Stimulated activated CD8-positive, alpha-beta memory T cell treated with anti-CD3 and anti-CD28 coated beads, Interleukin-2, amount 100 ng/mL, for 1 hour (primary cell): ENCODE measurements at places on chromosomes 3 and 15.

DNA sequence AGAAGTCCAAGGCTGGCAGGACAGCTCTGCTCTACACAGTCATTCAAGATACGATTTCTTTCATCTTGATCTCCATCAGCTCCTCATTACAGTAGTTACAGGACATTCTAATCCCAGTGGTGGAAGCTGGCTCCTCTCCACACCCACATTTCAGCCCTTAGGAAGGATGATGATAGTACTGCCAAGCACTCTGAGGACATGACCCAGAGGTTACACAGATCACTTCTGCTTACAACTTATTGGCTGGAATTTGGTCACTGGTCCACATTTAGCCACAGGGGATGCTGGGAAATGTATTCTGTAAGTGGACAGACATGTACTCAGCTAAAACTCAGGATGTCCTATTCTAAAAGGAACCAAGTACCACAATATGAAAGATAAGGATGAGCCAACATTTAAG lies 77.1 kb downstream of the IQCH start:
- no peak for DNase-seq

- DNase-seq: no peak
Observed at GRCh38 chr15:52284164-52284563, 11.4 kb downstream of the MYO5C start.

- DNase-seq: no peak
Observed at GRCh38 chr3:76961284-76961683, 78.6 kb upstream of the ROBO2 start.

DNA sequence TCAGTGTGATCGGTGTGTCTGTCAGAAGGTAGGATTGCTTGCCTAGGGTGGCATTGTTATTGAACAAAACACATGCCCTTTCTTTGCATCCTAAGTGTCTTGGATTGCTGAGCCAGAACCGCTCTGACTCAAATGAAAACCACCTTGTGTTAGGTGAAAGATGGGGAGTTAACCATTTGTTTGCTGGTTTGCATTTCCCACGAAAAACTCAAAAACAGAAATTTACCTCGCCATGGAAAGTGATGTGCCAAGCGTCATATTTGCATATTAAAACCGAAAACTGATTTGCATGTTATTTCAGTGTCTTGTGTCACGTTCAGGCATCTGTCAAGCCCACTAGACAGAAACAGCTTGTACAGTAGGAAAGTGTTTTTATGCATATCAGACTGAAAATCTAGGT lies 474.6 kb upstream of the TPRG1 start:
- no peak for DNase-seq

GRCh38 chr3:179672918-179673317 lies 20.1 kb downstream of the USP13 start:
- DNase-seq: no peak

- no peak for DNase-seq
Observed at GRCh38 chr3:120102674-120103073, 8.4 kb upstream of the GSK3B start.

GRCh38 chr15:99433757-99434450 lies 131.9 kb upstream of the MEF2A start:
- no peak for DNase-seq

DNA sequence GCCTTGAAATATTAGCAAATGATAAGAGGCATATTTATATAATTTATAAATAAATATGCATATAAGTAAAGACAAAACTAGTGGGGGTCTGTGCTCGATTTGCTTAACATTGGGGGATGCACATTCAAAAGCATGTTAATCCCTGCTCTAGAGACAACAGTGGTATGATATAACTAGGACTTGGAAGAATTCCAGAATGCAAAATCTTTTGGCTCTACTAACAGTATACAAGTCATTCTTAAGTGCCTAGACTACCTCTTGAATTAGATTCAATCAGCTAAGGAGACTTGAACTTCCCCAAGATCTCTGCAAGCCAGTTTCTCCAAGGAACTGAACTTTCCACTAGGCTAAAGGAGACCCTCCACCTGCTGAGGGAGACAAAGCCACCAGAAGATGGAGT lies 282.7 kb upstream of the RORA start:
- DNase-seq: no peak

DNA sequence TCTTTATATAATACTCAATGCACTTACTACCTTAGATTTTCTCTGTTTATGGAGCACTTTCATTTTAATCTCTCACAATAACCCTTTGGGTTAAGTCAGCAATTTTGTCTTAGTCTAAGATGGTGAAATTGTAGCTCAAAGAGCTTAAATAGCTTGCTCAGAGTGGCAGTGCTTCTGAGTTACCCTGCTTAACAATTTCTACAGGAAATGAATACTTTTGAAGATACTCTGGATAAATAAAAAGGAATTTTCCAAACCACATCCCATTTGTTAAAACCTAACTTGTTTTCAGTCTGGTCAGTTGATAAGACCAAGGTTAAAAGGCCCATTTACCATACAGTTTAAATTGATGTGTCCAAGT lies 37.2 kb downstream of the HMG20A start:
- no peak for DNase-seq

- DNase-seq: no peak
Observed at GRCh38 chr15:44160796-44161195, 34.3 kb downstream of the FRMD5 start.

DNA sequence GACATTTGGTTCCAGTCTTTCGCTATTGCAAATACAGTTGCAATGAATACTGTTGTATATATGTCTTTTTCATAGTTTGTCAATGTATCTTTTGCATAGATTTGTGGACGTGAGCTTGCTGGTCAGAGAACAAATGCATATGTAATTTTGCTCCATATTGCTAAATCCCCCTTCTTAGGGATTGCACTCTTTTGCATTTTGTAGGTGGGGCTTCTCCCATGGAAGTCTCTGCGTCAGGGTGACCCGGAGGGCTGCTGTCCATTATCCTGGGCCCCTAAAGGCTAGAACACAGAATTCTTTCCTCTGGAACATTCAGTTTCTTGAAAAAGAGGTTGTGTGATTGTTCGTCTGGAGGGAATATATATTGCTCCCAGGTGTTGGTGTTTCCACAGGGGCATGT lies 25.2 kb upstream of the KLHL25 start:
- DNase-seq: no peak

- no peak for DNase-seq
Observed at GRCh38 chr15:47460795-47461573, 256.3 kb upstream of the SEMA6D start.

GRCh38 chr15:34999906-35000305 lies 11.8 kb upstream of the ZNF770 start:
- DNase-seq: no peak

GRCh38 chr15:67901922-67902321 lies 62.1 kb upstream of the RNU6-1 start:
- DNase-seq: no peak

DNA sequence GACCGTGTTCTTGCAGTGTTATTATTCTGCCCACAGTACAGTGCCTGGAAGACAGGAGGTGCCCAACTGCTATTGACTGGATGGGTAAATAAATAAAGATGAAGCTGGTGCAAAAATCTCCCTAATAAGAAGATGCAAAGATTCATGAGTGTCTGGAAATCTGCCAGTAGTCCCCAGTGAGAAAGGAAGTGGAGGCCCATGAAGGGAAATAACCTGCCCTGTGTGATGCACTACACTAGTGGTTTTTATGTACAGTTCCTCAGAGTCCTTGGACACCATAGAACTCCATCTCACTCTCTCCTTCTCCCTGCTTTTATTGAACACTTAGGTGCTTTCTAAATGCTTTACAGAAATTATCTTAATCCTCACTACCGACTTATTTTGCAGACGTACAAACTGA lies 8.3 kb upstream of the SUCLG2 start:
- DNase-seq: no peak

DNA sequence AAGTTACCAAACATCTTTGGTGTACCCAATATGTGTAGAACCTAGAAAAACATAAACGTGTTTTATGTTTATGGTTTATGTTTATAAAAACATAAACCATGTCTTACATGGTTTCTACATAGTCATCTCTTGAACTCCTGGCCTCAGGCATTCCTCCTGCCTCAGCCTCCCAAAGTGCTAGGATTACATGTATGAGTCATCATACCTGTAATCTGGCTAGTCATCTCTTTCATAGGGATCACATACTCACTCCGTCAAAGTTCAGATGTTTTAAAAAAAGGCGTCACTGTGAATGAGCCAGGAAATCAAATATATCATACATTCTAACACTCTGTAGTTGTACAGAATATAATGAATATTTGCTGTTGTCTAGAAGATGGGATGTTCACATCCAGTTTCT lies 178.6 kb downstream of the CPNE4 start:
- no peak for DNase-seq

- DNase-seq: no peak
Observed at GRCh38 chr15:64982472-64982871, 7.2 kb downstream of the SPG21 start.

GRCh38 chr15:70912187-70912586 lies 19.6 kb downstream of the LRRC49 start:
- no peak for DNase-seq

DNA sequence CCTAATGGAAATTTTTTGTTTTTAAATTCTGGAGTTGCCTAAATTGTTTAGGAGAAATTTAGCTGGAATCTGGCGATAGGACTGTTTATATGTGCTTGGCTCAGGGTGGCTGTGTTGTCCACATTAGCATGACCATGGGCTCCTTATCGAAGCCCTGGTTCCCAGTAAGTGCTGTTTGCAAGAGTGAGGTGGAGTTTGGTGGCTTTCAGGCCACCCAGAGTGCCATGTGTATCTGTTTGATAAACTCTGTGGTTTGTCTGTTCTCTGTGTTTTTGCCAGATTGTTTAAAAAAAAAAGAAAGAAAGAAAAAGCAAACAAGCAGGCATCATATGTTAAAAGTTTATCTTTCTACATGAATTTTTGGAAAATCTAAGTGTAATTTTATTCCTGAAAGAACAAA lies 51.5 kb downstream of the PLCL2 start:
- no peak for DNase-seq

- no peak for DNase-seq
Observed at GRCh38 chr3:100765437-100765975, 56.2 kb downstream of the TFG start.

GRCh38 chr3:22907796-22908195 lies 295.3 kb upstream of the UBE2E2 start:
- DNase-seq: no peak

DNA sequence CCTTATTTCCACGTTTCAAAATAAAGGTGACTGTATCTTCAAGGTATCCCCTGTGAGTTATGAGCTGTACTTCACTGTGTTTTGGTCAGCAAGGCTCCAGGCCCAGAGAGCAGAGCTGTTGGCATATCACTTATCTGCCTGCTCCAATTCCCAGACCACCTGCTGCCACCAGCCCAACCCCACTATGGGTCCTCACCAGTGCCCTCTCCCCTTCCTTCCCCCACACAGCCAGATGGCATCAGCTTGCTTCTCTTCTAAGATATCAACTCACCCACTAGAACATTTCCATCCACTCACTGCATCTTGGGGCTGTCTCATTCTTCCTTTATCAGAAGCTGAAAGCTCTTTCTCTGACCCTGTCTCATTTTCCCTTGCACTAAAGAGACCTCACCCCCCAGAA lies 136.9 kb upstream of the EIF1B start:
- no peak for DNase-seq

DNA sequence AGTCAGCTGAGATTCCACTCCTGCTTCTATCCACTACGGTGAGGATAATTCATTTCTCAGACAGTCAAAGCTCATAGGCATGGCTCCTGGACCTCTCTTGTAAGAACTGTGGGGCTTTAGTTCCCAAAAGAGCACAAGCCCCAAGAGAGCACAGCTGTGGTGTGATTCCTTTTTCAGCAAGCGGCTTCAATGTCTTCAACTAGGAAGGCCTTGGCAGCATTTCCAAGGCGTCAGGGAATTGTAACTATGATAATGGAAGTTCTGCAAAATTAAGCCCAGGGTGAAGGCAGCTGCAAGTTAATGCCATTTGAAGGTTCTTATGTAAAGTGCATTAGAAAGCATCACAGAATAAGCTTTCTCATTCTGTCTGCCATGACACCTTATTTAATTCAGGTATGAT lies 657.1 kb downstream of the GRM7 start:
- DNase-seq: no peak

- DNase-seq: no peak
Observed at GRCh38 chr3:461006-461405, 264.4 kb downstream of the CHL1 start.

DNA sequence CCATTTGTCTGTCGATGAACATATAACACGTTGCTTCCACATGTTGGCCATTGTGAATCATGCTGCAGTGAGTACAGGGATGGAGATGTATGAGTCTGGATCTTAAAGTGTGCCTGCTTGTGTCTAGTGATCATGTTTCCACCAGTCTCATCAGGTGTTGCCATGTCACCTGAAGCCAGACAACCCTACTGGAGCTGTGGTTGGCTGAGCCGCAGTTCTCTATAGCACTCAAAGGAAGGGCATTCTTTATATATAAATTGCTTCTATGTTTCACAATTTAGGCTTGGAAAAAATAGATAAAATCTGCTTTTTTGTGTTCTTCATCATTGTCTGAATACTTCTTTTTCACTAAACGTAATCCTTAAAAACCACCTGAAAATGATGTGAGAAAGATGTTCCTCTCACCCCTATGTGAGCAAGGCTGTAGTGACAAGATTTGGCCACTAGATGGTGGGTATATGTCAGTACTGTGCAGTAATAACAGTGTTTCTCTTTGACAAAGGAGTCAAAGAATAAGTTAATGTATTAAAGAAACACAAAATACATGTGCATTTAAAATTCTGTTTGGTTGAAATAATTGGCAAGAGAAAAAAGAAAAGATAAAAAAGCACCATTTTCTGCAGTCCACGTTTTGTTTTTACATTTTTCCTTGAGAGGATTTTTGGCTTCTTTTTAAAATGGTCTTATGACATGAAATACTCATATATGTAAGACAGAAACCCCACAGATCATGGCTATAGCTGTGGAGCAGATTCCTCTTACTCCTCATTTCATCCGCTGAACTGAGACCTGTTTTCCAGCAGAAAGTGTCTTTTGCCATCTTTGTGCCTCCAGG lies 394.5 kb upstream of the DPPA4 start:
- DNase-seq: peak; percentile 29

DNA sequence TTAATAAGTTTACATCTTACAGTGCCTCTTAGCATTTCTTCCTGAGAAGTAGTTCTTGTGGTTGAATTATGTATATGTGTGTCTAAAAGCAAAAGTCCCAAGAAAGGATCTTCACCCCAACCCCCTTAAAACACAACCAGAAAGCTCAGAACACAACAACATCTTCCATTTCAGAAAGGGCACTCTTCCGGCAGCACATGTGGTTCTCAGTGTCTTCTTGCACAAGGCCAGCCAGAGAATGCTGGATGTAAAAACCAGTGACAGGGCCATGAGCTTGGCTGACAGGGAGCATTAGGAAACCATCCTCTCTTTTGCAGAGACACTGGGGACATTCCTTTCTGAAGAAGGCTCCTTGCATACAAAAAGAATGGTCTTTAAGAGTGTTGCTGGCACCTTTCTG lies 45.0 kb downstream of the EEFSEC start:
- DNase-seq: no peak
